ENCODE measurements at places on chromosomes 2 and 18.

GRCh38 chr2:165069151-165069550 lies 113.8 kb upstream of the SLC38A11 start:
- no peak for DNase-seq

GRCh38 chr2:124810132-124810531 lies 785.0 kb downstream of the CNTNAP5 start:
- DNase-seq, result no peak

DNA sequence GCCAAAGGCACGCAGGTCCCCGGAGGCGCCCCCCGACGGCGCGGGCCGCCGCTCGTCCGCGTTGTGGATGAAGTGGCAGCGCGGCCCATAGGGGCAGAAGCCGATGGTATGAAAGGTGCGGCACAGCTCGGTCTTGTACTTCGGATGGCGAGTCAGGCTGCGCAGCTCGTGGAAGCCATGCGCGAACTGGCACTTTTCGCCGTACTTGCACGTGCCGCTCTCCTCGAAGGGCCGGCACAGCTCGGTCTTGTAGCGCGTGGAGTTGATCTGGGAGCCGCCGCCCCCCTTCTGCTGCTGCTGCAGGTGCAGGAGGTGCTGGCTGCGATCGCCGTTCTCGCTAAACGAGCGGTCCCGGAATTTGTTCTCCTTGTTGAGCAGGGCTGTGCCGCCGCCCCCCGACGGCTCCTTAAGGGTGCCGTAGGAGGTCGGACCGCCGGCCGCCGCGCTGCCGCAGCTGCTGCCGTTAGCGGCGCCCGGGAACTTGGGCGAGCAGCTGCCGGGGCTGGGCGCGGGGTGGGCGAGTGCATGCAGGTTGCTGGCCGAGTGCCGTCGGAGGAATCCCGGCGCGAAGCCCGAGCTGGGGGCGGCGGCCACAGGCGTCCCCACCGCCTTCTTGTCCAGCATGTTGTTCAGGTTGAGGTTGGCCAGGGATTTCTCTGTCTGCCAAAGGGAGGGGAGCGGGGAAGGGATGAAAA lies 1.2 kb downstream of the ZFP36L2 start:
- no peak for DNase-seq

- DNase-seq, result no peak
Observed at GRCh38 chr2:30790879-30791278, 16.4 kb downstream of the CAPN13 start.

DNA sequence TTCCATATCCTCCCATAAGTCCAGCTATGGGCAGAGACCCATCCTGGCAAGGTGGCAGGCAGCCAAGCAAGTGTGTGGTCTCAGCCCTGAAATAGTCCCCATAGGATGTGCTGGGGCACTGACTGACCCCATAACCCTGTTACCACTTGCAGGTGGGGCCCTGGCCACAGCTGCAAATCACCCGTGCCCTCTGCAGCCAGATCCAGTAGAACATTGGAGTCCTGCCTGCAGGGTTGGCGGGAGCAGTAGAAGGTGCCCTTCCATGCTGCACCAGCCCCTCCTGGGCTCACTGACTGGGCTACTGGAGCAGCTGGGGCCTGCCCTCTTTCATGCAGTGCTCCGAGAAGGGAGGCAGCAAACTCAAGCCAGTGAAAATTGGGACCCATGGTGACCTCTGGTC lies 112.6 kb upstream of the MCFD2 start:
- no peak for DNase-seq

Data from AG08395 (cell line).